ENCODE measurements at places on chromosomes 4 and X.

DNA sequence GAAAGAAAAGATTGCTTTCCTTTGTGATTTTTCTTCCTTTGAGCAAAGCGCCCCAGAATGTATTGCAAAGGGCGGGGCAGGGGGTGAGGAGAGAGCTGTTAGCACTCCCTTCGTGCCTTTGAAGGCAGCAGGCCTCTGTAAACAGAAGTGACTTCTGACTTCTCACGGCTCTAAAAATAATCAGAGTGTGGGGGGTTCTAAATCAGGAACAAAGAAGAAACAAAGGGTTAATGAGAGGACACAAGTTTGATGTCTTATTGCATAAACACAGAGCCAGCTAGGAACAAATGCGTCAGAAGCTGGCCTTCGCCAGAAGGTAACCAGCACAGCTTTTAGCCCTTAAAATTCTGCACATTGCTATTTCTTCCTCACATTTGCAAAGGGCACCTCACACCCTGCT lies 626.2 kb downstream of the MID1IP1 start:
- no peak for DNase-seq

GRCh38 chrX:124421898-124422655 lies 75.7 kb downstream of the SH2D1A start:
- DNase-seq = no peak

DNA sequence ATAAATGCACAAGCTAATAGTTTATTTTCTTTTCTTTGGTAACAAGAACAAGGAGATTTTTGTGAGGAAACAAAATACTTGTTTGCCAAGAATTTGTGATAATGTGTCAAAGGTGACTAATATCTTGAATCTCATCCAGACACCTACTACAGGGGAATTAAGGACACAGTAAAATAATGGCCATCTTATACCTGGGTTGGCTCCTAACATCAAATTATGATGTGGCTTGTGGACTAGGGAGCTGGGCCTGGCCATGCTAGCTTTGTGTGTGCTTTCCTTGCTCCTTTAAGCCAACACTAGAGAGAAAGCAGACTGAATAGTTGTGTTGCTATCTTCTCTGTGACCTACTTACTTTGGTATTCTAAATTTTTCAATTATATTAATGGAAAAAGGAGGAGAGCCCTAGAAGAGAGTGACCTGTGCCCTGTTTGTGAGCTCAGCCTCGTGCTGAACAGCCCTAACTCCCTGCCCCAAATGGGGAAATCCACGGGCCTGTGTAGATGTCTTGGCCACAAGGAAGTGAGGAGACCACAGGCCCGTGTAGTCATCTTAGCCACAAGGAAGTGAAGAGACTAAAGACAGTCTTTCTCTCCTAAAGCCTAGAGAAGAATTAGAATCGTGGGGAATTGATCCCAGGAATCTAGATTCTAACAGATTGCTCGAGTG lies 23.3 kb downstream of the ARHGAP24 start:
- DNase-seq = no peak

DNA sequence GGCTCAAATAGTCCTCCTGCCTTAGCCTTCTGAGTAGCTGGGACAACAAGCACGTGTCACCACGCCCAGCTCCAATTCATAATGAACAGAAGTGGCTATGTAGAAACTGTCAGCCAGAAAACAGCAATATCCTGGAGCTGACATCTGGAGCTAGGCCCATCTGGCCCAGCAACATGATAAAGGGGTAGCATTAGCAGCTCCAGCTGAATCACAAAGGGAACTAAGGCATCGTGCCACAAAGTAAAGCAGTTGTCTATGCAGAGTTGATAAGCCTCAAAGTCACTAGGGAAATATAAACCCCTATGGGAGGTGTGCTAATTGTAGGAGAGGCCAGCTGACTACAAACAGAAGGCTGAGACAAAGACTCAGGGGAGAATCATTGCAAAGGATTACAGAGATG lies 270.5 kb upstream of the GPC4 start:
- DNase-seq = no peak

DNA sequence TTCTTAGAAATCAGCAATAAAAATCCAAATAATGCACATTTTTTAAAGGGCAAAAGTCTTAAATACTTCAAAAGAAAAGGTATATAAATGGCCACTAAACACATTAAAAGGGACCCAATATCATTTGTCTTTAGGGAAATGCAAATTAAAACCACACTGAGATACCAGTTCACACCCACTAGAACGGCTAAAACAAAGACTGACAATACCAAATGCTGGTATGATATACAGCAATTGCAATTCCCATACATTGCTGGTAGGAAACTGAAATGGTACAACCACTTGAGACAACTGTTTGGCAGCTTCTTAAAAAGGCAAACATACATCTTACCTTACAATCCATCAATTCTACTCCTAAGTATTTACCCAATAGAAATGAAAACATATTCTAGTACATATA lies 33.7 kb downstream of the CAMK2D start:
- DNase-seq = no peak
